ENCODE measurements at places on chromosomes 4 and X.

DNA sequence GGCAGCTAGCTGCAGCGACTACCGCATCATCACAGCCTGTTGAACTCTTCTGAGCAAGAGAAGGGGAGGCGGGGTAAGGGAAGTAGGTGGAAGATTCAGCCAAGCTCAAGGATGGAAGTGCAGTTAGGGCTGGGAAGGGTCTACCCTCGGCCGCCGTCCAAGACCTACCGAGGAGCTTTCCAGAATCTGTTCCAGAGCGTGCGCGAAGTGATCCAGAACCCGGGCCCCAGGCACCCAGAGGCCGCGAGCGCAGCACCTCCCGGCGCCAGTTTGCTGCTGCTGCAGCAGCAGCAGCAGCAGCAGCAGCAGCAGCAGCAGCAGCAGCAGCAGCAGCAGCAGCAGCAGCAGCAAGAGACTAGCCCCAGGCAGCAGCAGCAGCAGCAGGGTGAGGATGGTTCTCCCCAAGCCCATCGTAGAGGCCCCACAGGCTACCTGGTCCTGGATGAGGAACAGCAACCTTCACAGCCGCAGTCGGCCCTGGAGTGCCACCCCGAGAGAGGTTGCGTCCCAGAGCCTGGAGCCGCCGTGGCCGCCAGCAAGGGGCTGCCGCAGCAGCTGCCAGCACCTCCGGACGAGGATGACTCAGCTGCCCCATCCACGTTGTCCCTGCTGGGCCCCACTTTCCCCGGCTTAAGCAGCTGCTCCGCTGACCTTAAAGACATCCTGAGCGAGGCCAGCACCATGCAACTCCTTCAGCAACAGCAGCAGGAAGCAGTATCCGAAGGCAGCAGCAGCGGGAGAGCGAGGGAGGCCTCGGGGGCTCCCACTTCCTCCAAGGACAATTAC, 1.4 kb downstream of the AR start:
- DNase-seq, result peak; percentile 36

DNA sequence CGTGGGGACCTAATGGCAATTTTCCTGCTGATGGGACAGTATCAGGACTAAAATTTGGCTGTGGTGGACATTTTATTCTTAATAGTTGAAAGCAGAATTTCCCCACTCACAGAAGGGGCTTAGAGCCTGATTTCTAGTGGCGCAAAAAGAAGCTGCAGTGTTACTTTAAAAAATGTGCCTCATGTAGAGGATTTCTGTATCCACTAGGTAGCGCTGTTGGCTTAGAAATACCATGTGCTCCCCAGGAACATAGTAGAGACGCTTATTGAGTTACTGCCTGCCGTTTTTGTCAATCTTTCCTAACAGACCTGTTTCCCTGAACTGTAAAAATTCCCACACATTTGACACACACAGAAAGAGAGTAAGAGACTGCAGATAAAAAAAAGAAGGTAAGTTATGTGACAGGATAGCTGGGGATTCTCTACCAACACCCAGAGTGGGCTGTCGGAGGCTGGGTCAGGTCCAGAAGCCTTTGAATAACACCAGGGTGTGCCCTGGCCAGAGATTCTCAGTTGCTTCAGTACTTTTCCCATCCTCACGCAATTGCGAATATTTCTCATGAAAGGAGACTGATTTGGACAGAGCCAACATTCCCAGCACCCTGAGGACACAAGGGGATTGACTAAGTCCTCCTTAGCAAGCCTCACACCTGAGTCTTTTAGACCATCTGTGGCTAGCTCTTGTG, 88.4 kb downstream of the ZXDA start:
- DNase-seq, result no peak

DNA sequence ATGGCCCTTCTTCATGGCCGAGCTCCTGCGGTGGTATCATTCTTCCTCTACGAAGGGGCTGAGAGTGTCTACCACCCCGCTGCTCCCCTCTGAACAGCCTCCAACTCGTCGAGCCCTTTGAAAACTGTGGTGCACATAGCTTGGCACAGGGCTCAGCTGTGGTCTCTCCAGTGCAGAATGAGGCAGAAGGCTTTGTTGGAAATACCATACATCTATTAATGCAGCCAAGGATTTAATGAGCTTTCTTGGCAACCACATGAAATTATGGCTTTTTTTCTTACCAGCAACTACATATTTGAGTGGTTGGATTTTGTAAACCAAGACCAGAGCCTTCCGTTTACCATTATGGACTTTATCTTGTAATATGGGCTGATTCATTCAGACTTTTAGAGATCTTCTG, 61.7 kb upstream of the CBR4 start:
- DNase-seq, result no peak

DNA sequence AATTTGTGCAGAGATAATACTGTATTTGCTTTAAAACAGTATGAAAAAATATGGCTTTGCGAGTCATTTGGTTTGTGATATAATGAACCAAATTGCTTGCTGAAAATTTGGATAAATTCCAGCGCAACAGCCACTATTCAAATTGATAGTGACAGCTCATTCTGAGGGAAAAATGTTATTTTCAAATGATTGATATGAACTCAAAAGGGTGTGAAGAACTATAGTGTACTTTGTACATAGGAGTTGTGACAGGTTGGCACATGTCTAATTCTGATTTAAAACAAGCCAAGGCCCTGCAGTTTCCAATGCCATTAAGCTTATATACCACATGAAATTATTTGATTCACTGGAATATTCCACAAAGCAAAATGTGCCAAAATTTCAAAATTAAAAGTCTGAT, 1628.9 kb upstream of the AGA start:
- DNase-seq, result no peak

GRCh38 chr4:74120086-74120485, 21.1 kb upstream of the CXCL2 start:
- DNase-seq, result no peak

DNA sequence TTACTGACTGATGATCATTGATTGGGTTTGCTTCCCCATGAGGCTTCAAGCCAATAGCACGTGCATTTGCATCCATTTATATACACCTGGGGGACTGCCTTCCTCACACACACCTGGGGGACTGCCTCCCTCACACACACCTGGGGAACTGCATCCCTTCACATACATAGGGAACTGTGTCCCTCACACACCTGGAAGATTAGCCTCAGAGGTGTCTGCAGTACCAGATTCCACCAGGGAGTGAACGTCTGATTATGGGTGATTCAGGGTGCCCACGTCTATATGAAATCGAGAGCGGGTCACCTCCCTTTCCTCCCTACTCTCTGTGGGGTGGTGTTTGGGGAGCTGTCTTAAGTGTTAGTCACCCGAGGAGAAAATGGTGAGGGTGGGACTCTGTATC, 16.9 kb downstream of the CD99 start:
- DNase-seq, result no peak

DNA sequence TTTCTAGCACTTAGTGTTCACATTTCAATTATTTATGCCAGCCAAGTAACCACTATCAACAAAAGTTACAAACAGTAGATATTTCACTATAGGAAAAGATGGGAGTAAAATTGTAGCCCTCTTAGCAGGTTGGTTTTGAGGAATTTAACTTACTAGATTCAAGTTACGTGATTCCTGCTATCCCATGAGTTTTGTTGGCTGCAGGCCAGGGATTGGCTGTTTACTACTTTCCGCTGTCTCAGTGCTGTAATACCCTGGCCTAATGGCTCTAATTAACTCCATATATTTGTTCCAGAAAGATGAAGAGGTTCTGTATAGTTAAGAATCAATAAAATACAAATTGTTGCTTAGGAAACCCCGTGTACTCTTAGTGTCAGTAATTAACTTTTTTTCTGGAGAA, 55.5 kb upstream of the MAGED1 start:
- no peak for DNase-seq

- DNase-seq, result peak; percentile 26
Measured at GRCh38 chr4:155353923-155354540, 22.7 kb downstream of the MAP9 start.

GRCh38 chr4:141660880-141661279, 24.5 kb downstream of the IL15 start:
- no peak for DNase-seq

GRCh38 chrX:99973572-99974226, 436.4 kb downstream of the PCDH19 start:
- no peak for DNase-seq

DNA sequence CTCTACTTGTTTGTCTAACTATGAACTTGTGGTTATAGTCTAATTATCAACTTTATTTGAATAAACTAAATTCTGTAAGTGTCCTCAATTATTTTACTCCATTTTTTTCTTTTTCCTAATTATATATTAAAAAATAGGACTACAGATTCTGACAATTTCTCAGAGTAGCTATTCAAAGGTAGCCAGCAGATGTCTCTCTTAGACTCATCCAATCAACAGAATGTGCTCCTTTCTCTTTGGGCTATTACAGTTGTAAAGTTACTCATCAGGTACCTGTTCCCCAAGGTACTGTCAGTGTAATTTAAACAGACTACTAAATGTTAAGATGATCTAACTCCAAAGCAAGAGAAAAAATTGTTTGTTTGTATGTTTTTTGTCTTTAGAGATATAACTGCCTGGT, 248.6 kb downstream of the PCDH18 start:
- DNase-seq, result peak; percentile 12
